ENCODE measurements at places on chromosomes 4 and X.

- no peak for DNase-seq
Observed at GRCh38 chr4:175946472-175947116, 119.0 kb upstream of the WDR17 start.

GRCh38 chr4:123312951-123313592 lies 83.5 kb upstream of the SPRY1 start:
- DNase-seq: no peak

- DNase-seq: no peak
Observed at GRCh38 chr4:140680686-140681085, 75.5 kb downstream of the TBC1D9 start.

DNA sequence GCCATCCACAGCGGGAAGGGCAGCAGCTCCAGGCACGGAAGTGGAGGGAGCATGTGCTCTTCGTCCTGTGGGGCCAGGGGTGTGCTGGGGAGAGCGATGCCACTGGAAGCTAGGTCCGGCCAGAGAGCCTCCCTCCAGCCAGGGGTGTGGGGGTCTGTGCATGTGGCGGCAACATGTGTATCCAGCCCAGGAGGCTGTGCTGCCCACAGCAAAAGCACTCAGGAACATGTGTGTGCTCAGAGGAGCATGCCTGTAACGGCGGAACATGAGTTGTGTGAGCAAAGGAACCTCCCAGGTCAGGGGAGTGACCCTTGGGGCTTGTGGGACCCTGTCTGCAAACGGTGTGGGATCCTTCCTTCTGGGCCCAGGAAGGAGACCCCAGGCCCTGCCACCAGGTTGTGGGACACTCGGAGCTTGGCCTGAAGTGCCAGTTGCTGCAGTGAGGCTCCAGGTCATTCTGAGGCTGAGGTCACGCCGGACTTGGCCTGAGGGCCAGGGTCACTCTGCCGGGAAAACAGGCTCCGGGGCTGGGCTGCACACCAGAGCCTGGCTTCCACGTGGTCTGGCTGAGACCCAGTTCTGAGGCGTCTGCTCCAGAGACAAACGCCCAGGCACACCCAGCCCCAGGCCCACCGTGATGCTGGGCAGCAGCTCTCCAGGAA lies 37.2 kb downstream of the CPLX1 start:
- DNase-seq: no peak

GRCh38 chr4:88185906-88186305 lies 27.5 kb upstream of the ABCG2 start:
- no peak for DNase-seq

DNA sequence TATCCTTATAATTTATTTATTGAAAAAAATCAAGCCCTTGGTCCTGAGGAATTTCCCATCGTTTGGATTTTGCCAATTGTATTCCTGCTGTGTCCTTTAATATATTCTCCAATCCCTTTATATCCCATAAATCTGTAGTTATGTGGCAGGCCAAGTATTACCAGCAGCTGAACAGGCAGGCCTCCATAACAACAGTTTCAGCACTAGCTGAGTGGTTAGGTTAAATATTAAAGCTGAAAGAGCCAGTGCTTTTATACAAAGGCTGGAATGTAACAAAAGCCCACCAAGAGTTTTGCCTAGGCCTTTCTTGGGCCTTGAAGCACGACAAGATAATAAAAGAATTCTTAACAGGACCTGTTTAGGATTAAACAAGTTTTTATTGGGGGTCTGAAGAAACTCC lies 366.6 kb upstream of the GALNT7 start:
- DNase-seq: no peak

DNA sequence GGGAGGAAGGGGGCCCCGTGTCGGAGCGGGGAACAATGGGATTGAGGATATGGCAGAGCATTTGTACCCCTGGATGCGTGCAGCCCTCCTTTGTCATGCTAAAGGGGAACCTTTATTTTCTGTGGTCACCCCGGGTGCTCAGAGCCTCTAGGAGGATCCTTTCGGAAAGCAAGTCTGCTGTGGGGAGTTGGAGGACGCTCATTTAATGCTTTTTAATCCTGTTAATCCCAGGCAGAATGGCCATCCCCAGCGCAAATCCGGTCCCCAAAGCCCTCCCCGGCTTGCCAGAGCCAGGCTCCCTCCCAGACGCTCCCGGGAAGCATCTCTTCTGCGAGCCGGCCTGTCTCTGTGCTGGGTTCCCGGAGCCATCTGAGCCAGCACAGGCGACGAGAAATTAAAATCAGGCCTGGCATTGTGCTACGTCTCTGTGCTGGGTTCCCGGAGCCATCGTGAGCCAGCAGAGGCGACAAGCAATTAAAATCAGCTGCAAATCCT lies 113.2 kb upstream of the PPP2R3B start:
- no peak for DNase-seq

GRCh38 chr4:107423677-107424405 lies 296.2 kb downstream of the PAPSS1 start:
- no peak for DNase-seq

GRCh38 chr4:35526456-35526855 lies 717.9 kb downstream of the ARAP2 start:
- no peak for DNase-seq
